ENCODE measurements at places on chromosomes 16 and 17.

DNA sequence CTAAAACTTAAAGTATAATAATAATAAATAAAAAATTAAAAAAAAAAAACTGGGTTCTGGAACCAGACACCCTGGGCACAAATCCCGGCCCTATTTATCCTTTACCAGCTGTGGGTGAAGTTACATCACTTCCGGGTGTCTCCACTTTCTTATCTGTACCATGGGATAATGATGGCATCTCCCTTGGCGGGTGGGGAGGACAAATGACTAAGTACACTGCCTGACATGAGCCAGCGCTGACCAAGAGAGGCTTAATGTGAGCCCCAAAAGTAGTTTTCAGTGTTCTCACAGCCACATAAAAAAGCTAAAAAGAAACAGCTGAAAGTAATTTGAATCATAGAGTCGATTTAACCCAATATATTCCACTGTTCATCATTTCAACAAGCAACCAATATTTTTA lies 424.9 kb downstream of the SOX9 start:
- DNase-seq = no peak

GRCh38 chr17:75980188-75981018 lies 1.4 kb downstream of the TEN1 start:
- no peak for DNase-seq

GRCh38 chr16:73049511-73049910 lies 1.6 kb upstream of the ZFHX3 start:
- no peak for DNase-seq

DNA sequence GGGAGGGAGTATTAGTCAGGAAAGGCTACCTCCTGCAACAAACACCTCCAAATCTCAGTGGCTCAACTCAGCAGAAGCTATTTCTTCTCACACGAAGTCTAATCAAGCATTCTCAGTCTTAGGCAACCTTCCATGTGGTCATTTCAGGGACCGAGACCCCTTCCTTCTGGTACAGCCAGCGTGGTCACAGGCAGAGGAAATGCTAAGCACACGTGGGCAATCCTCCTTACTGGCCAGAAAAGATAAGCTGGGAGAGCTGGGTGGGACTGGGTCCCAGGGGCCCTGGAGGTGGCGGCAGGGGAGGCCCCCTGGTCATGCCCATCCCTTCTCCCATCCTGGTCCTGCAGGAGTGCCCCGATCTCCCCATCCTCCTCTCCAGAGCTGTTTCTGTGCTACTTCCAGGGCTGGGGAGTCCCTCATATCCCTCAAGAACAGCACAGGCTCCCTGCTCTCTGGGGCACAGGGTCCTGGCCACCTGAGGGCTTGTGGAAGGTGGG lies 5.7 kb upstream of the CX3CL1 start:
- no peak for DNase-seq

DNA sequence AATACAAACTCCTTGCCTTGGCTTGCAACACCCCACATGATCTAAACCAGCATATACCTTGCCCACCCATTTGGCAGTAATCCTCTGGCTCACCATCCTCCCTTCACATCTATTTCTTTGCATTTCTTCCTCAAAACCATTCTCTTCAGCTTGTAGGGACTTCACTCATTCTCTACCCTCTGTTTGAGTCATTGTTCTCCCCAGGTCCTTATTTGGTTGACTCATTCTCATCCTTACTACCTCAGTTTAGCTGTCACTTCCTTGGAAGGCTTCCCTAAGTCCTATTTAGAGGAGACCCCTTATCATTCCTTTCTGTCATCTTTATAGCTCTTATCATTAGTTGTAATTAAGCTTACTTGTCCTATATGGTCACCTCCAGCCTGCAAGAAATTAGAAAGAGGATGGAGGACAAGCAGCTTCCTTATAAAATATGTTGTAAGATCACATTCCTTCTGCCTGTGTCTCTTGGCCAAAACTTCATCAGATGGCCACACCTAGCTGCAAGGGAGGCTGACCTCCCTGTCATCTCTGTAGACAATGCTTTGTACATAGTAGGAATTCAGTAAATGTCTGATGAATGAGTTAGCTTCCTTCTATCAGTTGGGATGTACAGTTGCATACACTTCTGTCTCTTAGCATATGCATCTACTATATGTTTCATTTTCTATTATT lies 1.7 kb downstream of the TTC19 start:
- no peak for DNase-seq

DNA sequence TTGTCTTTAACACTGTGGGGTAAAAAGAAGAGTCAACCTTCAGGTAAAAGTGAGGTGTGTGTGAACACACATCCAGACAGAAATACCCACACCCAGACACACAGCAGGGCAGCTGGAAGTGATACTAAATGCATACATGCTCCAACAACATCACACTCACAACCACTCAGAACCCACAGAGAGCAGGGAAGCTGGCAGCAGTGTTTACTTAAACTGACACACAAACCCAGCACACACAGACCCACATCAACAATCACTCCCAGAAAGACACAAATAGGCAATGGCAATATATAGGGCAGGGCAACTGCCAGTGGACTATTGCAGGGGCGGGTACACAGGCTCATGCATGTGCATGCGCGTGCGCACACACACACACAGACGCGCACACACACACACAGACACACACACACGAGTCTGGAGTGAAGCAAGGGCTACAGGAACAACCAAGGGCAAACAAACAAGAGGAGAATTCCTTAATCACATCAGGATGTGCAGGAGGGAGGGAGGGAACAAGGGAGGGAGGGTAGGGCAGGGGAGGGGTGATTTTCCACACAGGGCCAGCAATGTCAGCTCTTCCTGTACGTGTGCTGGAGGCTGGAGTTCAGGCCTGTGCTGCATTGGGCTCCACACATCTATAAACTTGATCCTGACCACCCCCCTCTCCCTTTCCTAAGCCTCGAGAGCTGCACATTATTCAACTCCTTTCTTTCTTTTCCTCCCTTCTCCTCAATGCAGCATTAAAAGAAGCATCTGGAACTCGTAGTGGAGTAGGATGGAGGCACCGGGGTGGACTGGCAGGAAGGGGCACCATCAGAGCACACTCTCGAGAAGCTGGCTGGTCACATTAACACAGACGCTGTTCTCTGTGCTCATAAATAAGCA lies 30.1 kb downstream of the HIC1 start:
- DNase-seq = no peak

GRCh38 chr16:23940111-23940510 lies 104.3 kb downstream of the PRKCB start:
- DNase-seq = no peak

DNA sequence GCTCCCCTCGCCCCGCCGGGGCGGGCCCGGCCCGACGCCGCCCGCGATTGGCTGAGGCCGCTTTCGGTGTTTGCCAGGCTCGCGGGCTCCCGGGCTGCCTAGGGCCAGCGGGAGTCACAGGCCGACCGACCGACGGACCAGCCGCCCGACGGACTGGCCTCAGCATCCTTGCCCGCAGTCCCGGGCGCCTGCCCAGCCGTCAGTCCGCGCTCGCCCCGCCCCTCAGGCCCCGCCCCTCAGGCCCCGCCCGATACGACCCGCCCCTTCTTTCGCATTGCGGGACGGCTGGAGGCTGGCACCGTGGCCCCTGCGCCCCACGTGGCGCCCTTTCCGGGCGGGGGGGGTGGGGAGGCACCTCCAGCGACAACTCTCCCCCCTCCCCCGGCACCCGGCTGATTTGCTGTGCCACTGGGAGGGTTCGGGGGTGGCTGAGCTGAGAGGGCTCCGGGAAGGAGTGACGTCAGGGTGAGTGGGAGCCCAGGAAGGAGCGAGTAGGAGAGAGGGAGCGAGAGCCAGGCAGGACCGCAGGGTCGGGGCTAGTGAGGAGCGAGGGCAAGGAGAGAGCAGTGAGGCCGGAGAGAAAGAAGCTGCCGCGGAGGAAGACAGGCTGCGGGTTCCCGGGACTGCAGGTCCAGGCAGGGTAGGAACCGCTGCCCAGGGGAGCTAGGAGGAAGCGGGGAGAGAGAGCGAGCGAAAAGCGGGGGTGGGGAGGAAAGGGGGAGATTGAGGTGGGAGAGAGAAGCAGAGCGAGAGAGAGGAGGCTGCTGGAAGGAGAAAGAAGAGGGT lies at the start of gene ASPHD1:
Gene ASPHD1 (plus strand): TSS at position 387 of the 786 bp plus-strand sequence. CDS start 484 bp downstream, outside the sequence.
- peak; percentile 80 for DNase-seq

- DNase-seq = no peak
Measured at GRCh38 chr17:69995476-69995875, 79.5 kb upstream of the KCNJ16 start.

DNA sequence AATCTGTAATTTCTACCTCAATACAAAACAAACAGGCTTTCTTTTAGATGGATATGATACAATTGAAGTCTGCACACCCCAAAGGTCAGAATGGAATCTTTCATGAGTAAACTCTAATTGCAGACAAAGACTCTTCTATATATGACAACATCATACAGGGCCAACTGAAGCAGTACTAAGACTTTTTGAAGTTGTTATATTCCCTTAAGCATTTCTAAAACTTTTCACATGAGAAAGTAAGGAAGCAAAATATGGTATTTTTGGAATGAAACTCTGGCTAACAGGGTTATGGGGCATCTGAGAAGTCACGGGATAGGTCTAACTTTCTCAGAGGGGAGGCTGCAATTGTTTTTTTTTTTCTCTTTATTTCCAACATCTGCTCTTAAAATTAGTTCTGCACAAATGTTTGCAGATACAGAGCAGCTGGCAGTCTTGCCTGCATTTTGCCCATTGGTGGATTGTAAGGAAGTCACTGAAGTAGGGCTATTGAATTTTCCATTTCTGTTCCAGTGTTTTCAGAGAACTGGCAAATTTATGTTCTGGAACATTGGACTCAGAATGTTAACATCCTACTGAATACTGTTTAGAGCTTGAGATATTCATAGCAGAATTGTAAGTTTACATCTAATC lies 59.1 kb downstream of the SSH2 start:
- no peak for DNase-seq

GRCh38 chr16:67238806-67239470 lies 8.3 kb downstream of the FHOD1 start:
- DNase-seq = no peak

GRCh38 chr16:27106305-27106704 lies 39.6 kb downstream of the C16orf82 start:
- no peak for DNase-seq

GRCh38 chr17:69869667-69870066 lies 205.4 kb upstream of the KCNJ16 start:
- DNase-seq = no peak

DNA sequence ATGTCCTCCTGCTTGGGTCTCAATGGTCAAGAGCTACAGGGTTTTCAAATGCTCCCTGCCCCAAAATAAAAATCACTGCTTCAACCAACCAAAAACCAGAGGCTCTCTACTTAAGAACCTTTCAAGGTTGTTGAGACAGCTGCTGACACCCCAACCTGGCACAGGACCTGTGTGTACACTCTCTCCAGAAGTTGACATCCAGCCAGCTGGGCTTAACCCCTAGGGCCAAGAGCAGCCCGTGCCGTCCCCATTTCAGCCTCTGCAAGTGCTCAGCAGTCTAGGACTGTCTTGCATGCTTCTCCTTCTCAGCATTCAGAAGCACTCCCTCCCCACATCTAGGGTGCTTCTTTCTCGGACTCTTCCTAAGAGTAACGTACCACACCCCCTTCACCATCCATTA lies 59.0 kb upstream of the TRAP1 start:
- no peak for DNase-seq

DNA sequence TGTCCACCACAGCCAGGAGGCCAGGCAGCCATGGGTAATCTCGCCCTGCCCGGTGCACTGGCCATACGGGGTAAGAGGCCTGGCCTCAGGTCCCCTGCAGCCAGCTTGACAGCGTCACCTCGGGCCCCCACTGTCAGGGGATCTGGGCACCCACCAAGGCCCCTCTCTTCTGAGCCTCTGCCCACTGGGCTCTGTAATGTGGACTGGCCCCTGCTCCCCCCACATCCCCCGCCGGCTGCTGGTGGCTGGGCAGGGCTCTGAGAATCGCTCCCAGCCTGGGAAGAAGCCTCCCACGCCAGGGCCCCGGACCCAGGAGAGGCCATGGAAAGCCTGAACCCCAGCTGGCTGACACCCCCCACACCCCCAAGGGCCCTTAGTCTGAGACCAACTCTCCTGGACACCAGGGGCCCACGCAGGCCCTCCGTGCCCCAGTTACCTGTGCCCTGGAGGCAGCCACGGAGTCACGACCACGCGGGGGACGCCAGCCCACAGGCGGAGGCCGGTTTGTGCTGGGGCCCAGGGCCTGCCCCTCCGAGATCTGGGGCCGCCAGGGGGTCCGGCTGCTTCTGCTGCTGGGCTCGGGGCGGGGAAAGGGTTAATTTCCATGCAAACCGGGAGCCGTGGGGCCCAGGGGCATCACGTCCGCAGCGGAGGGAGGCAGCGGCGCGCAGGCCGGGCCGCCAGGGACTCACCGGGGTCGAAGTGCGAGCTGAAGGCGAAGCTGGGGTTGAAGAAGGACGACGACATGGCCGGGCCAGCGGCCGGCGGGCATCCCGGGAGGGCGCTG lies at the start of gene PVALEF:
Gene PVALEF (plus strand): TSS at position 262 of the 787 bp plus-strand sequence. CDS start 15,720 bp downstream, outside the sequence.
- DNase-seq = no peak

DNA sequence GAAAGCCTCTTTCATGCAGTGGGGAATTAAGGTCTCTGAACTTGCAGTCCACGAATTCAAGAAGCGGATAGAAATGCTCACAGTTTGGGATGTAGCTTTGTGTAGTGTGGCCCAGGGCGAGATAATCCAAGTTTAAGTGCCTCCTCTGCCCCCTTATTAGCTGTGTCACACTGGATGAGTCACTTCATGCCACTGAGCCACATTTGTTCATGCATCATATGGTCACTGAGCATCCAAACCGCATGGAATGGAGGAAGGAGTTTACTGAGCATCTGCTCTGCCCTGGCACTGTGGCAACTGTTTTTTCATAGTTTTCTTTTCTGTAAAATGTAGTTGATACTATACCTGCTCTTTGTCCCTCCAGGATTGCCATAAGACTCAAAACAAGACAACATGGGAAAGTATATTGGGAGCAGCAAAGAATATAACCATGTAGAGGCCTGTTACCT lies 15.1 kb upstream of the DHX8 start:
- DNase-seq = no peak

GRCh38 chr17:32813021-32813420 lies 63.9 kb downstream of the MYO1D start:
- no peak for DNase-seq

- no peak for DNase-seq
Measured at GRCh38 chr17:28136923-28137322, 94.4 kb downstream of the NLK start.

GRCh38 chr17:39281806-39282205 lies 56.1 kb upstream of the STAC2 start:
- no peak for DNase-seq

DNA sequence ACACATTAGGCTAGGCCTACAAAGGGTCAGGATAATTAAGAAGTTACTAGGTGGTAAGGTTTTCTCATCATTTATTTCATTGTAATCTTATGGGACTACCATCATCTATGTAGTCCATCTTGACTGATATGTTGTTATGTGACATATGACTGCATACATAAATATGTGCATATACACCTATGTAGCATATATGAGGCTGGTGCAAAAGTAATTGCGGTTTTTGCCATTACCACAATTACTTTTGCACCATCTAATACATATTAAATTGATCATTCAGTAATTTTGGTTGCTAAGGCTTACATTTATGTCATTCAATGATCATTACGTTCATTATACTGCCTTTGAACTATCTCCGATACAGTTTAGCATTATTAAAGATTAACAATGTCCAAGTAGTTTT lies 167.8 kb upstream of the AXIN2 start:
- no peak for DNase-seq
